ENCODE measurements at places on chromosomes 7 and 10.
A peak's percentile ranks its signal among the peaks of the same experiment; 100 is the strongest.

GRCh38 chr7:110296321-110296720 is 794.6 kb upstream of the LRRN3 start:
- DNase-seq = no peak

DNA sequence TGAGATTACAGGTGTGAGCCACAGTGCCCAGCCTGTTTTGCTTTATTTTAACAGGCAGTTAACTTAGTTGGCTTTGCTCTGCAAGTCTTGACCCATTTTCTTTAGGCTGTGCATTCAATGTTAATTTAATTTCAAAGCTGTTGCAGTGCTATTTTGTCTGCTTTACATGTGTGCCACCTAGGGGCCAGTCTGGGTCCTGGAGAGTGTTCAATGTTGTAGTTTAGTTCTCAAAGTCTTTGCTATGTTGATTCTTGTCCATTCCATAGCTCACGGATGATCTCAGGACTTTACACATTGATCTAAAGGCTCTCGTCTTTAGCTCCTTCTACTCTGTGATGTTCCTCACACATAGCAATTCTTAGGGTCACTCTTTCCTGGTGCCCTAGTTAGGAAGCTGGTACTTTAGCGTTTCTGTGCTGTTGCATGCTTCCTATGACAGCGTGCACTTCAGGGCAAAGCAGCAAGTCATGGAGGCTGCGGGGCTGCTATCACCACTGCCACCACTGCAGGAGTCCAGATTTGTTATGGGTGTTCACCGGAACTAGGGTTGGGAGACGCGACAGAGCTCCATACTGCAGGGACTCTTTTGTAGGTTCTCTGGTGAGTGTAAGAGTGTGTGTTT is 16.4 kb upstream of the ABCA13 start:
- no peak for DNase-seq

DNA sequence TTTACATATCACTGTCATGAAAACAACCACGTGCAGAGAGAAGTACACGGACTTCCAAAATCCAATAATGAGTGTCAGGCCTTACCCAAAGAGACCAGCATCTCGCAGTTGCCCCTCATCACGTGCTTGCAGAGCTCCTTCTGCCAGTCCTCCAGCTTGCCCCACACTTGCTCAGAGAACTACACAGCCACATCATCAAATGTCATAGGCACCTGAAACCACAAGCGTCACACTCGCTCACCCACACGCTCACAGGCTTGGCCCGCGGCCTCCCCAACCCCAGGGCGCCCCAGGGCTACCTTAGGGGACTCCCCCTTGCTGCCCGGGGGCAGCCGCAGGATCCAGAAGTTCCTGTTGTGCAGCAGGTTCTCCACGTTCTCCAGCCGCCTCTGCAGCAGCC is 123.4 kb upstream of the ZNF746 start:
- no peak for DNase-seq

DNA sequence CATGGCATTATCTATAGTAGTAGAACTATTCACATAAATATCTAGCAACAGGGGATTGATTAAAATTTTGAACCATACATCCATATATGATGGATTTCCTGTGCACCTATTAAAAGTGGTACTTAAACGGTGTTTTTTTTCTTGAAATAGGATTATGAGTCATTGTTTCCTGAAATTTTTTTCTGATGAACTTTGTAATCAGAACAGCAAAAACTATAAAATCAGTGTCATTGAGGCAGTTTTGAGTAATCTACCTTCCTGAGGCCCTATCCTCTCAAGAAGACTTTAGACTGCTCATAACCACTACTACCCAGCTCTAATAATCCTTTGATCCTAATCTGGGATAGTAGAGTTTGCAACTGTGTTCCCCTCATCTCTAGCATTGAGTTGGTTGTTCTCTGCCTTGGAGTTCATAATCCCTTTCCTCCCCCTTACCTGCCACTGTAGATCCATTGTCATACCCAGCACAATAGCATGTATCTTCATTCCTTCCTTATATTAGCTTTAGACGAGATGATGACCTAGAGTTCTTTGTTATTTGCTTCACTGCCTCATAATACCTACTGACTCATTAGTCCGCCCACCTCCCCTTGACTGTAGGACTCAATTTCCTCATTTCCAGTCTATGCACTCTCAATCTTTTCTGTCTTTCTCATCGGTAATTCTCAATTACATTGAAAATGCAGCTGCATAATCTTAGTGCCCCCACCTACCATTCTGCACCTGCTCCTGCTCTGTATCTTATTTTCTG is 133.4 kb downstream of the LRRC4 start:
- no peak for DNase-seq

DNA sequence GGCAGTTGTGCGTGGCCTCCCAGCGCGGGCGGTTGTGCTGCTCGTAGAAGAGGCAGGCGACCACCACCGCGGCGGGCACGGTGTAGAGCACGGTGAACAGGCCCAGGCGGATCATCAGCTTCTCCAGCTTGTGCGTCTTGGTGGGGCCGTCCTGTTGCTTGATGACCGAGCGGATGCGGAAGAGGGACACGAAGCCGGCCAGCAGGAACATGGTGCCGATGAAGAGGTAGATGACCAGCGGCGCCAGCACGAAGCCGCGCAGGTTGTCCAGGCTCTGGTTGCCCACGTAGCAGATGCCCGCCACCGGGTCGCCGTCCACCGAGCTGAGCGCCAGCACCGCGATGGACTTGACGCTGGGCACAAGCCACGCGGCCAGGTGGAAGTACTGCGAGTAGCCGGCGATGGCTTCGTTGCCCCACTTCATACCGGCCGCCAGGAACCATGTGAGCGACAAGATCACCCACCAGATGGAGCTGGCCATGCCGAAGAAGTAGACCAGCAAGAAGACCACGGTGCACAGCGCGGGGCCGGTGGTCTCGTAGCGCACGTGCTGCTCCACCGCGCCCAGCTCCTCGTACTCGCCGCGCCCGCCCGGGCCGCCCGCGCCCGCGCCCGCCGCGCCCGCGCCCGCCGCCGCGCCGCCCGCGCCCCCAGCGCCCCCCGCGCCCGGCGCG is 2.2 kb downstream of the FZD8 start:
- DNase-seq = no peak

- DNase-seq = peak; percentile 26
Measured at GRCh38 chr7:45564485-45564884, 9.7 kb upstream of the ADCY1 start.

- no peak for DNase-seq
Measured at GRCh38 chr7:51326656-51327286, 10.2 kb upstream of the COBL start.

- DNase-seq = peak; percentile 74
Measured at GRCh38 chr7:155860840-155861479, 48.7 kb upstream of the SHH start.

DNA sequence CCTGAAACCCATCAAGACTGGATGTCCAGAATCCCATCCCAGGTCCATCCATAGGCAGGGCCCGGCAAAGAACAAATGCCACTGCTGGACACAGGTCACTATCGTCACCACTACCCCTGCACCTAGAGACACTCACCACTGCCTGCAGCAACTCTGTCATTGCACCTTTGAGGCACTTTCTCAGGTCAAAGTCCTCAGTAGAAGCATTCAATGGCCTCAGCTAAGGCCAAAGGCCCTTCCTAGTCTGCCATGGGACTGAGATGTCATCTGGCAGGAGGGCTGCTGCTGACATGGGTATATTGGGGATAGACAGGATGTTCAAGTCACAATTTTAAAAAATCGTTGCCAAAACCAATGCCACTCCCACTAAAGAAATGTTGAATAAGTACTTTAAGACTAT is 58.7 kb downstream of the GPAM start:
- no peak for DNase-seq

DNA sequence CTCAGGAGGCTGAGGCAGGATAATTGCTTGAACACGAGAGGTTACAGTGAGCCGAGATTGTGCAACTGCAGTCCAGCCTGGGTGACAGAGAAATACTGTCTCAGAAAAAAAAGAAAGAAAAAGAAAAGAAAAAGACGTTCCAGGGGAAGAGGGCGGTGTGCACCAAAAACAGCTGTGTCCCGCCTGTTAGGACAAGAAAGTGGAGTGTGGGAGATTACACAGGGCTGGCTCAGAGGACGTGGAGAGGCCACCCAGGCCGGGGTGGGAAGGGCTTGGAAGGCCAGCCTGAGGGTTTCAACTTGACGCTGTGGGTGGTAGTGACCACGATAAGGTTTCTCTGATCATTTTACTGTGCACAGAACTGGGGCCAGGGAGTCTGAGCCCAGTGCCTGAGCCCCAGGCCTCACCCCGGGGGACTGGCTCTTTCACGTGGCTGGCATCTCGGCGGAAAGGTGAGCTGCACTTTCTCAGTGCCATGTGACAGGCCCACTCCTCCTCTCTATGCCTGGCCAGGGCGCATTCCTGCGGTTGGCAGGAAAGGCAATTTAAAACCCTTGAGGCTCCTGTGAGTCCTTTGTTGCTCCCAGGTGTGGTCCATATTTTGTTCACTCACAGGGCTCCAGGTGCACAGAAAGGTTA is 13.9 kb downstream of the RHBDD2 start:
- DNase-seq = no peak
